Urothelium cell line (cell line): ENCODE measurements at places on chromosomes 3 and 15.

DNA sequence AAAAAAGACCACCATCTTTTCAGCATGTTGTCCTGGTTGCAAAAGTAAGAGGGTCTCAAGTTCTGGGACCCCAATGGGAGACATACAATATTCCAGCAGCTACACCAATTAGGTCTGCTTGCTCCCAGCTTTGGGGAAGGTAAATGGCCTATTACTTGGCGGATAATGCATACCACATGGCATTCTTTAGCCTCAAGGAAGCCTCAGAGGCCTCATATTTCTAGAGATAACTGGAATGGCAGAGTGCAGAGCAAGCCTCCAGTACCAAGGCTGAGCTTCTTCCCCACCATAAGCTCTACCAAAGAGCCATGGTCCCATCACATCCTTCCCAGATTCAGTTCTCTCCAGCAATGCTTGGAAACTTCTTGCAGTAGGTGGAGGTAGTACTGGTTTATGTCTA, 493.8 kb downstream of the SHQ1 start:
- DNase-seq: no peak

GRCh38 chr3:76367281-76367680, 581.9 kb upstream of the ZNF717 start:
- no peak for DNase-seq

GRCh38 chr3:40487172-40487571, 10.2 kb downstream of the ZNF619 start:
- DNase-seq: no peak

DNA sequence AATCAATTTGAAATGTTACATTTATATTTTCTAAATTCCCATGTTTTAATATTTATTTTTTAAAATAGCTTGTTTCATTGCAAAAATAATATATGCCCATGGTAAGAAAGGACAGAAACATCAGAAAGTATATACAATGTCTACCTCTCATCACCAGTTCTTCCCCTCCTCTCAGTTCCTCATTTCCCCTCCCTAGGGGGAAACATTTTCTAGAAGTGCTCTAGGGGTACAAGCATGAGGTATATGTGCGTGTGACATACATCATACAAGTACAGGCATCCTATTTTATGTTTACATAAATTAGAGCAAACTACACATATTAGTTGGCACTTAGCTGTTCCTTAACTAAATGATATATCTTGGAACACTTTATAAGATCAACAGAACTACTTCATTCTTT, 189.3 kb upstream of the VEPH1 start:
- no peak for DNase-seq

GRCh38 chr3:153625506-153625905, 463.5 kb downstream of the RAP2B start:
- no peak for DNase-seq
